ENCODE measurements at places on chromosomes 16 and 17. TPM values are rescaled to one million over a fixed set of nuclear protein-coding genes. Genes with fewer than 3 reads are reported as not detected.

The CES4A gene
- 1.2 TPM for total RNA-seq

The RUNDC3A gene
- 0.85 TPM for total RNA-seq

The SP6 gene
- not detected for total RNA-seq

The ULK2 gene
- total RNA-seq: 21.5 TPM

The KRT31 gene
- not detected for total RNA-seq

The RPL26 gene
- total RNA-seq: 6,062 TPM

The HSF5 gene
- not detected for total RNA-seq

The SCNN1B gene
- total RNA-seq: not detected

The SAMD14 gene
- total RNA-seq: 3.2 TPM

The AHSP gene
- not detected for total RNA-seq

The SLC5A11 gene
- total RNA-seq: not detected

The BOLA2B gene
- total RNA-seq: 117 TPM

The CNGB1 gene
- not detected for total RNA-seq

The TBC1D28 gene
- not detected for total RNA-seq

The BRIP1 gene
- 0.17 TPM for total RNA-seq

The TBC1D3D gene
- 0.09 TPM for total RNA-seq

The FBF1 gene
- 6.8 TPM for total RNA-seq

The CDH5 gene
- 14.2 TPM for total RNA-seq

The IKZF3 gene
- not detected for total RNA-seq

The IRX5 gene
- 0.17 TPM for total RNA-seq

The TGFB1I1 gene
- total RNA-seq: 62.1 TPM

The TBC1D3H gene
- not detected for total RNA-seq

The CLEC18B gene
- total RNA-seq: not detected

The ASPA gene
- total RNA-seq: 1.4 TPM

The MRC2 gene
- total RNA-seq: 438 TPM

The MYCBPAP gene
- 0.23 TPM for total RNA-seq

The CPHXL2 gene
- not detected for total RNA-seq

The TMEM235 gene
- total RNA-seq: not detected

The KRT36 gene
- not detected for total RNA-seq

The HBM gene
- total RNA-seq: not detected

The ZNF423 gene
- 13.9 TPM for total RNA-seq

The FOXN1 gene
- 0.12 TPM for total RNA-seq

The NTN1 gene
- 0.23 TPM for total RNA-seq

The EEF2K gene
- 26.3 TPM for total RNA-seq

The NUDT21 gene
- total RNA-seq: 56.8 TPM

The KRT40 gene
- total RNA-seq: not detected

The CARD14 gene
- total RNA-seq: not detected

The MLKL gene
- 2.8 TPM for total RNA-seq

The STX1B gene
- total RNA-seq: 0.94 TPM

The SMURF2 gene
- 25.6 TPM for total RNA-seq

The TMED6 gene
- not detected for total RNA-seq

The CHST5 gene
- total RNA-seq: not detected

The KRTAP4-8 gene
- total RNA-seq: not detected

The CDK5R1 gene
- 1.1 TPM for total RNA-seq

The NOL3 gene
- total RNA-seq: 26.1 TPM

The SLC47A1 gene
- 0.70 TPM for total RNA-seq

The TOP3A gene
- 21.4 TPM for total RNA-seq

The LPO gene
- not detected for total RNA-seq

The CCDC200 gene
- total RNA-seq: not detected

The GJC1 gene
- 4.3 TPM for total RNA-seq

The KCNG4 gene
- total RNA-seq: not detected

The SULT1A4 gene
- 4.2 TPM for total RNA-seq

The LGALS9B gene
- total RNA-seq: not detected

The CD300E gene
- total RNA-seq: not detected

The MFSD6L gene
- total RNA-seq: not detected

The NLRC3 gene
- not detected for total RNA-seq

The LRRC45 gene
- 14.4 TPM for total RNA-seq

Data from pericardium fibroblast (primary cell).